ENCODE measurements at places on chromosomes 16 and 17.

DNA sequence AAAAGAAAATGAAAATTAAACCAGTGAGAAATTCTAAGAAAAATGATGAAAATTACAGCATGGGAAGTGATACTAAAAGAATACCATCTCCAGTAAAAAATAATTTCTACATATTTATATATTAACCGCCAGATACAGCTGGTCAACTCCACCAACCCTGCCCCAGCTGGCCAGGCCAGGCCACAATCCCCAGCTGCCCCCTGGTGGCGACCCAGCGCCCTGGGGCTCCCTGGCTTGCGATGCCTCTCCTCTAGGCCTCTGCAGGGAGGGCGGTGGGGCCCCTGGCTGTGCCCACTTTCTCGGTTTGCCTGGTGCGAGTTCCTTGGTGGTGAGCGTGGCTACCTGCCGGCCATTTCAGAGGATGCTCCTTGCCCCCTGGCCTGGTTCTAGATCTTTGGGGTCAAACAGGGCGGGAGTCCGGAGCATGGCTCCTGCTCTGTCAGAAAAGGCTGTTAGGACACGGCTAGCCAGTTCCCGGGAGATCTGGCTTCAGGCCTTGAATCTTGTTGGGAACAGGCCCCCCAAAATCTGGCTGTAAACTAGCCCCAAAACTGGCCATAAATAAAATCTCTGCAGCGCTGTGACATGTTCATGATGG lies 14.5 kb downstream of the GLIS2 start:
- peak; percentile 53 for DNase-seq

- peak; percentile 57 for DNase-seq
Measured at GRCh38 chr17:8121681-8122421, 2.1 kb downstream of the HES7 start.

- DNase-seq = peak; percentile 47
Measured at GRCh38 chr17:35368081-35368830, 5.2 kb downstream of the SLFN11 start.

- no peak for DNase-seq
Measured at GRCh38 chr16:68131813-68132706, 46.9 kb downstream of the NFATC3 start.

DNA sequence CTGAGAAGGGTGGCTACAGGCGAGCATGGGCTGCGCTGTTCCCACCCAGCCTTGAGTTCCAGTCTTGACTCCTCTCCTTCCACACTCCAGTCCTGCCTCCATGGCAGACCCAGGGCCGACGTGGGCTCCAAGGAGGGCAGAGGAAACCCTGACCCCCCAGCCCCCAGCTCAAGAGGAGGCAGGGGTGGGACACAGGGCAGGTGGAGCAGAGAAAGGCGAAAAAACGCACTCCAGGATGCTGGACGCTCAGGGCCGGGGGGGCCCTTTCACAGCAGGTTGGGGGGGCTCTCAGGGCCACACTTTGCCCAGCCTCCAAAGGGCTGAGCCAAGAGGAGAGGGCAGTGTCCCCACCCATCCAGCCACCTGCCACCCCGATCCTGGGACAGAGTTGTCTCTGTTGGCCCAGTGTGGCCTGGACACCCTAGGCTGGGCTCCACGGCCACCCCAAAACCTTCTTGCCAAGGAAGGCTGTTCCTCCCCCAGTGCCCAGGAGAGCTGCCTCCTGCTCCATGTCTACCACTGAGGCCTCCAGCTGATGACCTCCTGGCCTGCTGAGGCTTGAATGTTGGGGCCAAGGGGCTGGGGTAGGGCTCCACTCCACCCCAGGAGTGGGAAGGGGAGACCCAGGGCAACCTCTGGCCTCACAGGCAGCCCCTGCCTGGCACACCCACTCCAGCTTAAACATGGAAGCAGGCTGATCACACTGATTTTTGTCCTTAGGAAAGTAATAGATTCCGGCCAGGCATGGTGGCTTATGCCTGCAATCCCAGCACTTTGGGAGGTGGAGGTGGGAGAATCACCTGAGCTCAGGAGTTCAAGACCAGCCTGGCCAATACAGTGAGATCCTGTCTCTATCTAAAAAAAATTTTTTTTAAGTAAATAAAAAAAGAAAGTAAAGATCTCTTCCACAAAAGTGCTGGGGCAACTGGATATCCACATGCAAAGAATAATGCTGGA lies 7.4 kb upstream of the CCDC57 start:
- DNase-seq = no peak

DNA sequence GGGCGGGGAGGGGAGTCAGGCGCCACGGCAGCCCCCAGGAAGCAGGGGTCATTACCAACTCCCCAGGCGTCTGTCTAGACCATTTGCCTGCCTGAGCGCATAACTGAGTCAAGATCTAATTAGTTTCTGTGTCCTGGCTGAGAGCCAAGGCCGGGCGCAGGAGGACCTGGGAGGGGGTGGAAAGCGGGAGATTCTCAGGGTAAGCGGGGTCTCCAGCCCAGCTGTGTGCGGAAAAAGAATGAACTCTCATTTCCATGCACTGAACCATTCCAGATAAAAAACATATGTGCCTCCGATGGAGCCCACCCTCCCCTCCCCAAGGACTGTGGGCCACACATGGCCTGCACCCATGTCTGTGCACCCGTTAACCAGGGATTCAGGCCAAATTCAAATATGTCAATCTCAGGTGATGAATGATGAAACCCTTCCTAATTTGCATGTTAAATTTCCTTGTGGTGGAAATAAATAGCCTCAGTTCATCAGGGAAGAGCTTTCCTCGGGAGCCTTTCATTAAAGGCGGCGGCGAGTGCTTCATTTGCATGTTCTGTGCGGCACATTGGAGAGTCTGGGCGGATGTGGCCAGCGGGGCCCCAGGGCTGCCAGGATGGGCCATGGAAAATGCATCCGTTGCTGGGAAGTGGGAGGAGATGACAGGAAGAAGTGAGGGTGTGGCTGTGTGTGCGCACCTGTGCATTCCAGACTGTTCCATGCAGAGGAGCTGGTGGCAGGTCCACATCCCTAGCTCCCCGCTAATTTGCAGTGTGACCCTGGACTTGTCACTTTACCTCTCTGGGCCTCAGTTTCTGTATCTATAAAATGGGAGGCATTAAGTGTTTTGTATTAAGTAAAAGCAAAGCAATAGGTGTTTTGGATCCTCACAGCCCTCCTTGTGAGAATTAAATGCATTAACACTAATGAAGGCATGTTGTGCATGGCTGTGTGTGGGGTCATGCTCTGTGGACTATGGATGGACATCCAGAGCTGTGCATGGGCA lies 151.1 kb downstream of the SDK2 start:
- no peak for DNase-seq

GRCh38 chr17:56594320-56595107 lies 1.0 kb downstream of the NOG start:
- peak; percentile 37 for DNase-seq

- DNase-seq = no peak
Measured at GRCh38 chr17:7930841-7931631, 710 bp downstream of the TRAPPC1 start.

GRCh38 chr17:75181608-75182318 lies 996 bp downstream of the SUMO2 start:
- peak; percentile 21 for DNase-seq

GRCh38 chr16:78444-79150 lies 572 bp downstream of the MPG start:
- no peak for DNase-seq

DNA sequence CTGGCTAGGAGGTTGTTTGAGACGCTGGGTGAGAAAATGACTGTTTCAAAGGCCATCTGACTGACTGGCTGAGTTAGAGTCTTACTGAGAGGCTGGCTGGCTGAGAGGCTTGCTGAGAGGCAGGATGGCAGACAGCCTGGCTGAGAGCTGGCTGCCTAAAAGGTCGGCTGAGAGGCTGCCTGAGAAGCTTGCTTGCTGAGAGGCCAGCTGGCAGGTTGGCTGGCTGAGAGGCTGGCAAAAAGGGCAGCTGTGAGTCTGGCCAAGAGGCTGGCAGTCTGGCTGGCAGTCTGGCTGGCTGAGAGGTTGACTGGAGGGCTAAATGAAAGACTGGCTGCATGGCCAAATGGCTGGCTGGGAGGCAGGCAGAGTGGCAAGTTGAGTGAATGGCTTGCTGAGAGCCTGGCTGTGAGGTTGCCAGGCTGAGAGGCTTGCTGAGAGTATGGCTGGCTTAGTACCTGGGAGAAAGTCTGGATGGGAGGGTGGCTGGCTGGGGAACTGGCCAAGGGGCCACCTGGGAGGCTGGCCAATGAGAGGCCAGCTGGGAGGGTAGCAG lies 35.3 kb upstream of the ACSM2B start:
- DNase-seq = no peak

DNA sequence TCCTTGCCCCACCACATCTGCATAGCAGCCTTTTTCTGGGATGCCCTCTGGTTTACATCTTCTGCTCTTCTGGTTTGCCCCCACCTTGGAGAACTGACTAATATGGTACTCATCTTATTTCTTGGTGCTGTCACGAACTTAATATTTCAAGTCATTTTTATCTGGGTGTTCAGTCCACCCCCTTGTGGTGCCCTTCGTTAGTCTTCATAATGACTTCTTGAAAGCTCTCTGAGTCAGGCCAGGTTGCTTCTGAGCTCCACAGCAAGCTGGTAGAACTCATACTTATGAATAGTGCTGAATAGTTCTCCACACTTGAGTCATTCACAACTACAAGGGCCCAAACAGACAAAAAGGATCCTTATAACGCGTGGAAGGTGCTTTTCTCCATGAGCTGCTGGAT lies 35.8 kb upstream of the TEKT3 start:
- DNase-seq = no peak

- DNase-seq = no peak
Measured at GRCh38 chr17:8832711-8833352, 33.7 kb upstream of the MFSD6L start.

DNA sequence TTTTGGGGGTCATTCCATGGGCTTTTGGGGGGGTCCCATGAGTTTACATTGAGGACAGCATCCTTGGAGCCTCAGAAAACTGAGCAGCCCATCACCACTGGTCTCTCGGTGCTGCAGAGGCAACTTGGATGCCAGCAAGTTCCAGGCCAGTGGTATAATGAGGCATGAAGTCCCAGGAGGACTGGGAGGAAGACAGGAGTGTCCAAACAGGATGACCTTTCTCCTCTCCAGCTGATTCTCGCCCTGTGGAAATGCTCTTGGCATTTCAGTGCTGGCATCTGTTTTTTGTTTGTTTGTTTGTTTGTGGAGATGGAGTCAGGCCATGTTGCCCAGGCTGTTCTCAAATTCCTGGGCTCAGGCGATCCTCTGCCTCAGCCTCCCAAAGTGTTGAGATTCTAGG lies 347.6 kb downstream of the SNX29 start:
- DNase-seq = no peak

DNA sequence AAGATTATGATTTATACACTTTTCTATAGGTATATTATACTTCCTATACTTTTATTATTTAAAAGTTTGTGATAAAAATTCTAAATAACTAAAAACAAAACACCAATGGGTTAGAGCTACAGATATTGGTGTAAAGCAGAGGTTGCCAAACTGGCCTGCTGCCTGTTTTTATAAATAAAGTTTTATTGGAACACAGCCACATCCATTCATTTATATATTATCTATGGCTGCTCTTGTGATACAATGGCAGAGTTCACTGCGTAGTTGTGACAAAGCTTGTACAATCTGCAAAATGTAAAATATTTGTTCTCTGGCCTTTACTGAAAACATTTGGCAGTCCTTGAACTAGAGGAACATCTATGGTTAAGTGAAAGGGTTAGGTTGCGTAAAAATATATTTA lies 208.7 kb downstream of the PRKCB start:
- DNase-seq = no peak

GRCh38 chr16:9323170-9323569 lies 231.7 kb downstream of the HAPSTR1 start:
- DNase-seq = no peak

GRCh38 chr16:72085002-72085401 lies 8.4 kb downstream of the TXNL4B start:
- DNase-seq = no peak

DNA sequence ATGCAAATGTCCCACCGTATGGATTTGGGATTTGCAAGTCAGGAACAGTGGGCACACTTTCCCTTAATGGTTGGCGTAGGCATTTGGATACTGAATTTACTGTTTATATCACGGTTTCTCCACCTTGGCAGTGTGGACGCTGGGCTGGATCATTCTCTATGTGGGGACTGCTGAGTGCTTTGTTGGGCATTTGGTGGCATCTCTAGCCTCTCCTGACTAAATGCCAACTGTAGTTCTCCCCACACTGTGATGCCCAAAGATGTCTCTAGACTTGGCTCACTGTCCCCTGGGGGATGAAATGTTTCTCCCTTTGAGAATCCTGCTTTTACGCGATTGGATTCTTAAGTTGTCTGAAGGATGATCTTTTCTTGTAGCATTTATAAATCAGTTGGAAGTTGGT lies 49.0 kb downstream of the RBFOX1 start:
- DNase-seq = no peak

DNA sequence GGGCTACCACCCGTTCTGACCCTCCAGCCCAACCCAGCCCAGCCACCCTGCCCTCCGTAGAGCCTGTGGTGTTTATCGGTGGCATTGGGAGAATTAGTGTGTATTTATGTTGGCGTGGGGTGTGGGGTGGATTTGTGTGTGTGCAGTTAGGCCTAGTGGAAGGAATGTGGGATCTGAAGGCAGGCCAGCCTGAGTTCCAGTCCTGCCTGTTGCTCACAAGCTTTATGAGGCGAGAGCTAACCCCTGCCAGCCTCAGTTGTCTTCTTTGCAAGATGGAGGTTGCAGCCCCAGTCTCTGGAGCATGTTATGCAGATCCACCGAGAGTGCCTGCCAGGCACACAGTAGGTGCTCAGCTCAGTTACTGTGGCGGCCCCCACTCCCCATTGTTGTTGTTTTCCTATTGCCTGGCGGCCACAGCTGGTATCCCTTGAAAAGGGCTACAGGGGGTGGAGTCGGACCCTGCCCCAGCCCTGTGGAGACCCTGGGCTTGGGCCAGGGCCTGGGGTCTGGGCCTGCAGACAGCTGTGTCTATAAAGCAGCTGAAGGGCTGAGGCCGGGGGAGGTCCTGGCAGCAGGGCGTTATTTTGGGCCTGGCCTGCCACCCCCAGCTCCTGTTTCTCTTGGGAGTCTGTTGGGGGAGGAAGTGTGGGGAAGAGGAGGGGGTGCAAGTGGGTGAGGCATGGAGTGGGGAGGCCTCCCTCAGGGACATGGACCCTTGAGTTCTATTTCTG lies 5.1 kb downstream of the ERBB2 start:
- no peak for DNase-seq

DNA sequence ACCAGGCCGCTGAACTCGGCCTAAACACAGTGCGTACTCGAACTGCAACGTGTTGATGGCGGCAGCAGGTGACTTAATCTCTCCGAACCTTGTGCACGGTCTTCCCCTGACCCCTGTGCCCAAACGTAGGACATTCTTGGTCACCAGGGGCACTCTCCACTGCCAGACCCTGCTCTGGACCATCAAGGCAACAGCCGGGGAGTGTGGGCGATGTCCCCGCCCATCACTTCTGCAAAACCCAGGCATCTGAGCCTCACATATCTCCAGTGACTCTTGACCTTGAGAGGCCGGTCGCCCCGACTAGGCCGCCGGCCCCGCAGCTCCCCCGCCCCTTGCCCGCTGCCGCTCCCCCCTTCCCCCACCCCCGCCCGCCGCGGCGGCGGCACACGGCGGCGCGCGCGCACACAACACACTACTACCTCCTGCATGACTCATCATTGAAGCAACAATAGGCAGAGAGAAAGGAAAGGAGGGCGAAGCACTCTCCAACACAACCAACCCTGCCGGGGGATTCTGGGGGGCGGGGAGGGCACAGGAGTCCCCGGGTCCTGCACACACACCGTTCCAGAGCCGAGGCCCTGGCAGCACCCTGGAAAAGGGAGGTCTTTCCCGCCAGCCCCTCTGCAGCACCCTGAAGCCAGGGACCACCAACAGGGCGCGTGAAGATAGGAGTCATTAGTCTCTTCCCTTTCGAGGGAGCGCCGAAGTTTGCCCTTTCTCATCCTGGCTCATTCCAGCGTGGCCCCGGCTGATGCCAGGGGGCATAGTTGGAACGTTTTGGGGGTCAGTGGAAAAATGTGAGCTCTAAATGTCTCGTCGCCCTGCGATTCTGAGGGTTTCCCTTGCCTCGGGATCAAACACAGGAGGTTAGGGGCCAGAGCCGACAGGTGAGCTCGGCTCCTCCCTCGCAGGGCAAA lies 1.9 kb downstream of the MNT start:
- no peak for DNase-seq
